ENCODE measurements at places on chromosomes 3 and 15.
A peak's percentile ranks its signal among the peaks of the same experiment; 100 is the strongest.

- DNase-seq: no peak
Observed at GRCh38 chr3:147449669-147450068, 40.5 kb downstream of the ZIC1 start.

GRCh38 chr15:80526556-80527340, 122.6 kb downstream of the ARNT2 start:
- DNase-seq: no peak

DNA sequence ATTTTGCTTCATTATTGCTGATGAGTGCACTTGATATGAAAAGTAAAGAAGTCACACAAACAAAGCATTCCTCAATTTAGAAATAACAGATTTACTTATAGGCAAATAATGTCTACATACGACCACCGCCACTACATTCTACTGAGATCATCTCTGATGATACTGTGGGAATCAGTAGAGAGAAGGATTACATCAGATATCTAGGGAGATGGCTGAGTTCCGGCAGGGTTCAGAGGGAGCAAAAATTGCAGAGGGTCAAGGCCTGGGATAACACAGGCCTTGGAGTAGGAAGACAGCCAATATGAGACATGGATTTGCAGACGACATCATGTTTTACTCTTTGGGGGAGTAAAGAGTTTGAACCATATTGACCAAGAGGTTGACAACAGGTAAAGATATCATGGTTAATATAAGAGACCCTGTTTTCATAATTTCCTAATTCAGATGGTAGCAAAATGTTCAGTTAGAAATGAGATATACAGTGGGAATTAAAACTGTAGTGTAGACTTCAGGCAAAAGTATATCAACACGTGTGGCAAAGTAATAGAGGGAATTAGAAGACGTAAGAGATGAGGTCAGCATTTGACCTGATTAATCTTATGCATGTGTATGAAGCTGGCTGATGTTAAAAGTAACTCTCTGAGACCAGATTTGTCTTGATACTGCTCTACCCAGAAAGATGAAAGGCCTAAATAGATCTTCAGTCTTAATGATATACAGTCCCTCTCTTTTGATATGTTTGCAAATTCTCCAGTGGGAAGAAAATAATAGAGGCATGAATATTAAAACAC, 15.6 kb downstream of the LSAMP start:
- no peak for DNase-seq

DNA sequence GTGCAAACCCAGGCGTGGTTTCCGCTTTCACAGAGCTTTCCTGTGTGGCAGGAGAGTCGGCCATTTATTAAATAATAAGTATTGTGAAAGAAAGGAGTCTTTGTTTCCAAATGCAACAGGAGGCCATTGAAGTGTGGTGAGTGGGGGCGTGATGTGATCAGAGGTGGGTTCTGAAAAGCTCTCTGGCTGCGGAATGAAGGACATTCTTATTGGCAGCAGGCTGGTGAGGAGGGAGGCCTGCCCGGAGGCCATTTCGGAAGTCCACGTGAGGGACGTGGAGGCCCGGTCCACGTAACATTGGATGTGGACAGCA, 11.1 kb downstream of the ARNT2 start:
- DNase-seq: no peak

DNA sequence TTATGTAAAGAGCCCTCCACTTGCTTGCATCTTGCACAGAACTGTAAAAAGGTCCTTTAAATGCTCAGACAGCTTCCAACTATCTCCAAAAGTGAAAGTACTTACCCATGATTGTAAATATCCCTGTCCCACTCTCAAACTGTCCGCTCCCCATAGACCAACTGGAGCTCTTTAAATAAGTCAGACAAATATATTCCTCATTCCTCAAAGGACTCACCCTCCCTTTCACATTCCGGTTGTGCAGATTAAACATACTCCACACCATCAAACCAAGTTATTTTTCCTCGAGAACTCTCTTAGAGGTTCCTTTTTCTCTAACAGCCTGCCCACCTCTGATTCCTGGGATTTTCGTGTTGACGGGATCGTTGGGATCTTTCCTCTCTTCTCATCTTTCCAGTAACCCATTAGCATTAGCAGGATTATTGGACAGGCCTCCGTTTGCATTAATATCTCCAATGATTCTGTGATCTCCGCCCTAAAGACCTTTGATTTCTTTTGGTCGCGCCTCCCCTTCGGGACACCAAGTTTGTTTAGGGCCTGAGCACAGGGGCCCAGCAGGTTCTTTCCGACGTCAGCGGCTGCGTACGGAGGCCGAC, 763 bp downstream of the GOLGB1 start:
- no peak for DNase-seq

- no peak for DNase-seq
Observed at GRCh38 chr15:26260517-26261133, 397.5 kb upstream of the ATP10A start.

- DNase-seq: no peak
Observed at GRCh38 chr3:118167571-118167970, 867.1 kb downstream of the IGSF11 start.

GRCh38 chr3:64691051-64691450, 3.3 kb upstream of the ADAMTS9 start:
- DNase-seq: no peak

DNA sequence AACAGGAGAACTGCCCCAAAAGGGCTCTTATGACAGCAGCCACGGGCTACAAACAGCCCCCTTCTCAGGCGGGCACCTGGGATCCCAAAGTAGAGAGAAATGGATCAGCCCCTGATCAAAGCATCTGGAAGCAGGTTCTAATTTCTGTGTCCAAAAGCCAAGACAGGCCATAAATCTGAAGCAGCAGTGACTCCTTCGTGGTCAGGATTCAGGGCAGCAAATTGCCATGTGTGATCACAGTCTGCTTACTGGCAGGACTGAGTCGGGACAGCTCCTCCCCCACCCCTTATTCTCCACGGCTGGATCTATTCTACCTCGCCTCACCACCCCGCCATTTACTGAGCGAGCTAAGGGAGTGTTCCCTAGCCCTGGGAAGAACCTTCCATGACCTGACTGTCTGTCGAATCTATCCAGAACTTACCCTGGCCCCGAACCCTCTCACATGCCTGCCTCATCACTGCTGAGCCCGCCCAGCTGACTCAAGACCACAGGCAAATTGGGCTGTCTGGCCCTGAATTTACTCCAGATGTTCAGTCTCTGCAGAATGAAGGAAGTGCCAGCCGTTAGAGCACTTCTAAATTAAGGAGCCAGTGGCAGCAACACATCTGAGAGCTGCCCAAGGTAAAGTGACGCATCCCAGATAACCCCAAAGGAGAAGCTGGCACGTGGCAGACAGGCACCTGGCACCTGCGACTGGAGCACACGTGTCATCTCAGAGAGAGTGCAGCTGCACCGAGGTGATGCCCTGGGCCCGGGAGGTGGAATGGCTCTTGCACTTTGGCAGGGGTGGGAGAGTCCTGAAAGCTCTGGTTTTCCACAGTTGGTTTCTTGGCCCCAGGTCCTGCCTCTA, 1.3 kb downstream of the LRRC15 start:
- no peak for DNase-seq

GRCh38 chr15:33623010-33623409, 312.2 kb downstream of the RYR3 start:
- no peak for DNase-seq

DNA sequence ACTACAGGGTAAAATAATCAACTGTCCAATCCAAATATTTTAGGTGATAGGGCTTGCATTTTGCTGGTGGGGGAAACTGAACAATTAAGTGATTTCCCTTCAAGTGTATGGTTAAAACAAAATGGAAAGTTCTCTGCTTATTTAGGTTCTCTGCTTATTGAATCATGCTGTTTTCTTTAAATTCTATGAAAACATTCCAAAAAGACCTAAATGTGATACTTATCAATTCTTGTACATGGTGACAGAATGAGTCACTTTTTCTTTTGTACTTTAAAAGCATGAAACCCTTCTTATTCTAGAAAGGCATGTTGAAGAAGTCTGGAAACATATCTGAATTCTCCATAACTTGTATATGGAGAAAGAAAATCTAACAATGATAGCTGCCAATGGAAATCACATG, 192.6 kb downstream of the FMN1 start:
- no peak for DNase-seq

DNA sequence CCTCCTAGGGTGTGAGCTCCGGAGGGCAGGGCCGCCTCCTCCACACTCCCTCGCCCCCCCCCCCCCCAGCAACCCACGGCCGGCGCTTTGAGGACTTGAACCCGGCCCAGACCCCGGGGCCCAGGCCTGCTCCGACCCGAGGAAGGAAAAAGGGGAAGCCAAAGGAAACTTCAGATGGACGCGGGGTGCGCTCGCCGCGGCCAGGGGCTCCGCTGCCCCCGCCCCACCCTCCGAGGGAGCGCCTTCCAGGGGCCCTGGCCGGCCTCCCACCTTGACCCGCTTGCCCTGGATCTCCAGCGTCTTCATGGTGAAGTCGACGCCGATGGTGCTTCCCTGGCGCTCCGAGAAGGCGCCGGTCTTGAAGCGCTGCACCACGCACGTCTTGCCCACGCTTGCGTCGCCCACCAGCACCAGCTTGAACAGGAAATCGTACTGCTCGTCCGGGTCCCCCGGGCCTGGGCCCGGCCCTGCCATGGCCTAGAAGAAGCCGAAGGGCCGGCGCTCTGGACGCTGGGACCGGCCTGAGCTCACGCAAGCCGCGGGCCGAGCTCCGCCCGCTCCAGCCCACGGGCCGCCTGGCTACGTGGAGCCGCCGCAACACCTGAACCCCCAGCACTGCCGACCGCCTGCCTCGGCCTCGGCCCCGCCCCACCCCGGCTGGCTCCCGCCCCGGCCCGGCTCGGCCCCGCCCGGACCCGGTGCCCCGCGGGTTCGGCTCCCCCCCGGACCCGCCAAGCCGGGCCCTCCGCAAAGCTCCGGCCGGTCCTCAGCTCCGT, 400 bp downstream of the RAB43 start:
- DNase-seq: no peak

DNA sequence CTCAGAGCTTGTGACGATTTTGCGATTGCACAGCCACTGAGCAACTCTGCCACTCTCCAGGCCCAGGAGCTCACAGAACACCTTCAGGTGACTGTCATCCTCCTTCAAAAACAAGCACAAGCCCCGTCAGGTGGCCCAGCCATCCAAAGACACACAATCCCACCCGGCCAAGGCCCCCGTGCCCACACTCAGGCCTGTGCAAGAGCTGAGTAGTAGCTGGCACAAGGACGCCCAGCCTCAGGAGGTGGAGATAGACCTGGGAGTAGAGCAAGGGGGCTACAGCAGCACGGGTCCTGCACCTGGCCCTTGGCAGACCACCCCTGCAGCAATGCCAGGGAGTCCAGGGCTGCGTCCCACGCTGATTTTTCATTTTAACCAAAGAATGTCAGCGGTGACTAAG, 34.6 kb downstream of the MYO5C start:
- no peak for DNase-seq

- no peak for DNase-seq
Observed at GRCh38 chr3:111800472-111800871, 58.6 kb upstream of the PHLDB2 start.

- peak; percentile 44 for DNase-seq
Observed at GRCh38 chr15:98853161-98853560, 154.4 kb downstream of the PGPEP1L start.

DNA sequence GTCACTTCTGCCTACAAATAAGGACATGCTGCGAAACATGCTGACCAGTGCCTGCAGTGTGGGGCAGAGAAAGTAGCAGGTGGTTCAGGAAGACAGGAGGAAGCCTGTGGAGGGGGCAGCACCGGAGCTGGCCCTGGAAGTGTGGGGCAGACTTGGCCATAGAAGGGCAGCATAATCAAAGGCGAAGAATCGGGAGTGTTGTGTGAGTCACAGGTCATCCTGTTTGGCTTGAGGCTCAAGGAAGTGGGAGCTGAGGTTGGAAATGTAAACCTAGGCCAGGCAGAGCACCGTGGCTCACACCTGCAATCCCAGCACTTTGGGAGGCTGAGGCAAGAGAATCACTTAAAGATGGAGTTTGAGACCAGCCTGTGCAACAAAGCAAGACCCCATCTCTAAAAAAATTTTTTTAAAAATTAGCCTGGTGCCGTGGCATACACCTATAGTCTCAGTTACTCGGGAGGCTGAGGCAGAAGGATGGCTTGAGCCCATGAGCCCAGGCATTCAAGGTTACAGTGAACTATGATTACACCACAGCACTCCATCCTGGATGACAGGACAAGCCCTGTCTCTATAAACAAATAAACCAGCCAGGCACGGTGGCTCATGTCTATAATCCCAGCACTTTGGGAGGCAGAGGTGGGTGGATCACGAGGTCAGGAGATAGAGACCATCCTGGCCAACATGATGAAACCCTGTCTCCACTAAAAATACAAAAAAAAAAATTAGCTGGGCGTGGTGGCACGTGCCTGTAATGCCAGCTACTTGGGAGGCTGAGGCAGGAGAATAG, 54.0 kb downstream of the FAM43A start:
- DNase-seq: no peak

DNA sequence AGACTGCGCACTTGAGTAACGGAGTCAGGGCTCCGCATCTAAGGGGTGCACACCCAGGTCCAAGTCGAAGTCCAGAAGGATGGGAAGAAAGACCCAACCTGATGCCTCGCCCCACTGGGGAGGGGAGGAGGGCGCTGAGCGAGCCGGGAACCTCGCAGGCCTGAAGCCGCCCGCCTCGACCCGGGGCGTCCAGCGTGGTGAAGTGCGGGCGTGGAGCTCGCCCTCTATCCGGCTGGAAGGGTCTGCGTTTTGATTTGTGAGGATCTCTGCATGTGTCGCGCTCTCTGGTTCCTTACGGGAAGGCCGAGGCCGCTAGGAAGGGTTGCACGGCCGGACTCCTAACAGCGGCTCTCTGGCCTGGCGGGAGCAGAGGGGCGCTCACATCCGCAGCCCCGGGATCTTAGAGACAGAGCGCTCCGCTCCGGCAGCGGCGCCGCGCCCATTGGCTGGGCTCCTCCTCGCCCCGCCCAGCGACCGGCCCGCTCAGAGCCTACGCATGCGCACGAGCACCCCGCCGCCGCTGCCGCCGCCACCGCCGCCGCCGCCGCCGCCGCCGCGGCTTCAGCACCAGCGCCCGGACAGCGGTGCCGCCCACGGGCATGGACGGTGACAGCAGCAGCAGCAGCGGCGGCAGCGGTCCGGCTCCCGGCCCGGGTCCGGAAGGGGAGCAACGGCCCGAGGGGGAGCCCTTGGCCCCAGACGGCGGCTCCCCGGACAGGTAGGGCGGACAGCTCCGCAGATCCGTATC, at the start of gene DISP2:
DISP2 (plus strand) TSS at position 497 of the 748 bp plus-strand sequence; CDS start at position 600, 103 bp downstream.
- DNase-seq: peak; percentile 81

DNA sequence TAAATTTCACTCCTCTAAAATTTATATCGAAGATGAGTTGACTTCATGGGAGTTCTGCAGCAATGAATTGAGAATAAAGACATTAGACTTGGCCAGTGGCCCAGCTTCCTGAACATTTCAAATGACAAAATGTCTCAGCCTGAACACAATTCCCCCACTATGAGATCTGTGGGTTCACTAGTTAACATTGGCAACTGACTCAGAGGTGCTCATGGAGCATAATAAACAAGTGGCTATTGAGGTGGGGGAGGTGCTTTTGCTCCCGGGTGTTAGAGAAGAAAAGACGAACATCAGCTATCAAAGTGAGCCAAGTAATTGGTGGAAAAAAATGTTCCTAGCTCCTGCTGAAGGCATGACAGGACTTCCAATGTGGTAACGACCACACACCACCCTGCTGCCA, 6.3 kb downstream of the ATP13A4 start:
- no peak for DNase-seq
